ENCODE measurements at places on chromosomes 12 and 14.

DNA sequence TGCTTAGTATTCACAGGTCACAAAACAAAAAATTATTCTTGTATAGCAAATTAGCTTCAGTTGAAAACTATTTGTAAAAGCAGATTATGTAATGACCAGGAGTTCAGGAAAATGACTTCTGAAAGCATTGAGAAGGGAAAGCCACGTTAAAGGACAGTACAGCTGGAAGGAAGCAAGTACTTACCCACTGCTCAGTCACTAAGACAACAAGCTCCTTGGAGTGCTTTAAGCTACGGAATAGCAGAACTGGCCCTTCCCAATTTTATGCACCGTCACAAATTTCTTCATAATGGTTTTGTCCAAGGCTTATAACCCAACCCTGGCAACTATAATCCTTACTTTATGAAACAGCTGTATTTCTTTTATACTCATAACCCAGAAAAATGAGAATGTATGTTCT is 13.0 kb upstream of the SNAPC1 start:
- no peak for DNase-seq

- DNase-seq, result no peak
These were observed 13.7 kb downstream of the OR6J1 start for GRCh38 chr14:22630486-22630885.

GRCh38 chr12:20270557-20270956 is 97.8 kb upstream of the PDE3A start:
- no peak for DNase-seq

GRCh38 chr12:30730011-30730410 is 24.7 kb downstream of the CAPRIN2 start:
- no peak for DNase-seq

- no peak for DNase-seq
These were observed 22.4 kb downstream of the CALM1 start for GRCh38 chr14:90419200-90419599.

- DNase-seq, result peak; percentile 29
These were observed at the start of gene ACOT6 for GRCh38 chr14:73612339-73613045. TSS of gene ACOT6 (plus strand) at chr14:73612517. CDS start at chr14:73612572, 55 bp downstream.

DNA sequence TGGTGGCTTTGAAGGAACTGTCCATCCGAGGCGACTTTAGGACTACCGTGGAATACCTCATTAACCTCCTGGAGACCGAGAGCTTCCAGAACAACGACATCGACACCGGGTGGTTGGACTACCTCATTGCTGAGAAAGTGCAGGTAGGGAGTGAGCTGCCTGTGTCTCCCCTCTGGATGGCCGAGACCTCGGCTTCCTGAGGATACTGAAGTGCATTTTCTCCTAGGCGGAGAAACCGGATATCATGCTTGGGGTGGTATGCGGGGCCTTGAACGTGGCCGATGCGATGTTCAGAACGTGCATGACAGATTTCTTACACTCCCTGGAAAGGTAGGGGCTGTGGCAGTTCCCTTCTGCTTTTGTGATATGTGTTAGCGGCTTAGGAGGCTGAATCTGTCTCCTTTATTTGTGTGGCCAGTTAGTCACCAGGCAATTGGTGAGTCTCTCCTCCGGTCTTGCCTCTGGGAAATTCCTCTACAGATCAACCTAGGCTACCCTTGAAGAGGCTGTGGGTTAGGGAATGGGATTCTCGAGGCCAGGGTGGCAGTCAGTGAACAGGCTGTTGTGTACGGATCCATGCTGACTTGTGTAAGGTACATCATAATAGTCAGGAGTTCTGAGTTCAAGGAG is 75.3 kb downstream of the ACACB start:
- DNase-seq, result no peak

DNA sequence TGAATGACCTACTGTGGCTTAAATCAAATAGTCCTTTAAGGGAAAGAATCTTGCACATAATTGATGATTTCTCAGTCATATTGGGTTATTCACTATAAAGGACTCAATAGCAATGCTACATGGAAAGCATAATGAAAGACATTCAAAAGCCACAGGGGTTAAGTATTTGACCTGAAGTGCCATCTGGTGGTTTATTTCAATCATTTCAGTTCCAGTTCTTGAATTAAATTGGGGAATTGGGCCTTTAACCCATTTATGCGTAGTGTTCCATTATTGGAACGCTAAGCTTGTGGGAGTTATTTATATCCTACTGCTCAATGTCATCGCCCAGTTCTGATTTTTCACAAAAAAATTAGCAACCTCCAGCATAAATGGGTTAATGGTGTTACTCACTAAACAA is 41.3 kb upstream of the C12orf71 start:
- no peak for DNase-seq

- DNase-seq, result no peak
These were observed 14.2 kb downstream of the HMGA2 start for GRCh38 chr12:65838330-65838976.

DNA sequence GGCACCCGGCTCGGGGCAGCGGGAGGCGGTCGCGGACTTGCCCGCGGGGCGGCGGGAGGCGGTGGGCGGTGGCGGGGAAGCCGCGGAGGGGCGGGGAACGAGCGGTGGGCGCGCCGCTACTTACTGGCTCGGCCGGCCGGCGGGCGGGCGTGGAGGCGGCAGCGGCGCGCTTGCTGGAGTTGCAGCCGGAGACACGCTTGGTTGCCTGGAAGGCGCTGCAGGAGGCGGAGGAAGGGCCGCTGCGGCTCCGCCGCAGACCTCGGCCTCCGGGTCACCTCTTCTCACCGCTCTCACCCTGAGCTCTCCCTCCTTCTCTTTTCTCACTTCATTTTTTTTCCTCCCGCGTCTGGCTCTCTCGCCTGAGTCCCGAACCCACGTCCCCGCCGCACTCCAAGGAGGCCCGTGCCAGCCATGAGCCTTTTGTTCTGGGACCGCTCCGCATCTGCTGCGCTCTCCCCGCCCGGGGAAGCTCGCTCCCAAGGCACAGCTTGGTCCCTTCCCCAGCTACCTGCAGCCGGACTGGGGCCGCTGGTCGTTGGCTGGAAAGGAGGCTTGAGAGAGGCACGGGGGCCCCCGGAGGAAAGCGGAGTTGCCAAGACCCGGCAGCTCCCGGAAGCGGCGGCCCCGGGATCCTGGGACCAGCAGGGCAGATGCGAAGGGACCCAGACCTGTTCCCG is 592 bp upstream of the KCNK10 start:
- DNase-seq, result no peak

DNA sequence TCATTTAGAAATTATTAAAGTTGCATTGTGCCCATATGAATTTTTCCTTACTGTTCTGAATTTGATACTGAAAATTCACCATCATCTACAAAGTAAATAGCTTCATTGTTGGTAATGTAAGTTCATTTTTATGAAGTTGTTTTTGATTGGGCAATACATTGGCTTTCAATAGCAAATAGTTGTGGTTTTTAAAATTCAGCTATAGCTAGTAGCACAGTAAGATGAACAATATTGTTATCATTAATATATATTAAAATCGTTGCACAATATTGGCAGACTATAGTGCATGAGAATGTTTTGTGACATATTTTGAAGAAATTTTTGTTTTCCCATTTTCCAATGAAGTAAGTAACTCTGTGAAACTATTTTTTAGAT is 575.0 kb downstream of the PRKD1 start:
- no peak for DNase-seq

DNA sequence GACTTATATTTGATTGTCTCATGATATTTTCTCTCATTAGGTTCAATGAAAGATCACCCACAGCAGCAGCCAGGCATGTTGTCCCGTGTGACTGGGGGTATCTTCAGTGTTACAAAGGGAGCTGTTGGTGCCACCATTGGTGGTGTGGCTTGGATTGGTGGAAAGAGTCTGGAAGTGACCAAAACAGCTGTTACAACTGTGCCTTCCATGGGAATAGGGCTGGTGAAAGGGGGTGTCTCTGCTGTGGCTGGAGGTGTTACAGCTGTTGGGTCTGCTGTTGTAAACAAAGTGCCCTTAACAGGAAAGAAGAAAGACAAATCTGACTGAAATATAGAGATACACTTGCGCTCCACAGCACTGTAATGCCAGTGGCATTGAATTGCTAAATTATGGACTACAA is 15.4 kb downstream of the TMEM263 start:
- no peak for DNase-seq

DNA sequence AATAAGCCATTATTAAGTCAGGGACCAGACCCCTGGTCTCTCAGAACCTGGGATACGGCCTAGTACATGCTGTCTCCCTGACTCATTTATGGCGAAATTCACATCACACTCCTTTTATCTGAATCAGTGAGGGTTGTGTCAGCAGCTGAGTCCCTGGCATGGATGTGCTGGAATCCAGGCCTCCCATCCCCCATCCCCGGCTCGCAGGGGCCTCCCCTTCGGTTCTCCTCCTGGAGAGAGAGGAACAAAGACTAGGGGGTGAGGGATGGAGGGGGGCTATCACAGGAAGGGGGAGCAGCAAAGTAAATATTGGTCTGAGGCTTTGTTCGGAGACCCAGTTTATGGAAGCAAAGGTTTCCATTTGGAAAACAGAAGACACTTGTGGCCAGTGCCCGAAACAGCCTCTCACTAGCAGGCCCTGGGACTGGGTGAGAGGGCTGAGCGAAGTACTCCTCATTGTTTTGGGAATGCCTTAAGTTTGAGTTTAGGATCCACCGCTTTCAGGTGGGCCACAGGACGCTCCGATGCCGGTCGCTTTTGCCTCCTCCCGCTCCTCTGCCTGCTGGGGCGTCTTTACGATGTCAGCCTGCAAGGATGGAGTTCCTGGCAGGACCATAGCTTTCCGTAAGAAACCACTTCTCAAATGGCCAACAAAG is 145.0 kb downstream of the PRKCH start:
- no peak for DNase-seq

DNA sequence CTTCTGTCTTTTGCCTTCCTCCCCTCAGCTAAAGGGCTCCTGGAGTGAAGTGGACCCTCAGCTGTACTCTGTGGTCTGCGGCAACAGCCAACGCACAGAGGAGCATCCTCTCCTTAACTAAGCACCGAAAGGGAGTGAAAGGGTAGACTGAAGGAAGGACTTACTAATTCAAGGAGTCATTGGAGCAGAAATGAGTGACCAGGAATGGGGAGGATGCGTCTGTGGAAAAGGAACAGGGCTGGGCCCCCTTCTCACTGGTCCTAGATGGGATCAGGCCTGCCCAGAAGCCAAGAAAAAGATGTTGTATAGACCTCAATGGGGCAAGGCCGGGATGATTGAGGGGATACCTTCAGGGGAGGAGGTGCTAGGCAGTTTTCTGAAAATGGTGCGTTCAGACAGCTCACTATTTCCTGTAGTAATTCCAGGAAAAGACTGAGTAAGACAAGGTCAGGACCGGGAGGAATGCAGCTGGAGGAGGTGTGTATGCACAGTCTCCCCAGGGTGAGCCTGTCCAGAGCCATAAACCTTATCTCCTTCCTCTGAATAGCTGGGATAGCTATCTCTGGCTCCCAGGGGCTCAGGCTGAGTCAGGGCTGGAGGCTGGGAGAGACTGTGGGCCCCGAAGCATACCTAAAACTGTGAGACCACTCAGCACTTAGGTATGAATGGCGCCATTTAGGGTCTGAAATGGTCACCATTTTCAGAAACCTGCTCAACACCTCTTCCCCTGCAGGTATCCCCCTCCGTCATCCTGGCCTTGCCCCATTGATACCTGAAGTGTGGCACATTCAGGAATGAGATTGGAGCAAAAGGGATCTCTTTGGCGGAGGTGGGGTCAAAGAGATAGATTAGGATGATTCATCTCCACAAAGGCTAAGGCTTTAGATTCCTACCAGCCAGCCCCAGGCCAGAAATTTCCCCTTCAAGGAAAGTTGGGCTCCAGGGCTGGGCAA is 20.2 kb upstream of the KRT8 start:
- no peak for DNase-seq

DNA sequence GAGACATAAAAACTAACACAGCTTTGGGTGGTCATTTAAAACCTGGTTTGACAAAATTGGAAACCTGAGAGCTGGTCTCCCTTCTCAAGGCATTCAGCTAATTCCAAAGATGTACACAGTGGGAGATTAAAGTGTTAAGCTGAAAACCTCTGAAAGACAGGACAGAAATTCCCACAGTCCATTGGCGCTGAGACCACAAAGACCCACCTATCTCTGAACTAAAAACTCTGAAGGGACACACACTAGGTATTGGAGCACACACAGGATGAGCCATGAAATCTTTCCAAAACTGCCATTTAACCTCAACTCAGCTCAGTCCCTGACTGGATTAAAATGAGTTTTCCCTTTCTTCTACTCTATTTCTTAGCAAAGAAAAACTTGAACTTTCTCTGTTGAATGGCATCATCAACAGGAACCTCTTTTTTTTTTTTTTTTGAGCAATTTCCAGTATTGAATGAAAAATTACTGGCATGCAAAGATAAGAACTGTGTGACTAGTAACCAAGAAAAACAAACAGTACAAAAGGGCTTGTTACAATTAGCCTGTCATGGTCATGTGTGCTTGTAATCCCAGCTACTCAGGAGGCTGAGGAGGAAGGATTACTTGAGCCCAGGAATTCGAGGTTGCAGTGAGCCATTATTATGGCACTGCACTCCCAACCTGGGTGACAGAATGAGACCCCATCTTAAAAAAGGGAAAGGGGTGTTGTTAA is 82.4 kb downstream of the IPO8 start:
- no peak for DNase-seq

DNA sequence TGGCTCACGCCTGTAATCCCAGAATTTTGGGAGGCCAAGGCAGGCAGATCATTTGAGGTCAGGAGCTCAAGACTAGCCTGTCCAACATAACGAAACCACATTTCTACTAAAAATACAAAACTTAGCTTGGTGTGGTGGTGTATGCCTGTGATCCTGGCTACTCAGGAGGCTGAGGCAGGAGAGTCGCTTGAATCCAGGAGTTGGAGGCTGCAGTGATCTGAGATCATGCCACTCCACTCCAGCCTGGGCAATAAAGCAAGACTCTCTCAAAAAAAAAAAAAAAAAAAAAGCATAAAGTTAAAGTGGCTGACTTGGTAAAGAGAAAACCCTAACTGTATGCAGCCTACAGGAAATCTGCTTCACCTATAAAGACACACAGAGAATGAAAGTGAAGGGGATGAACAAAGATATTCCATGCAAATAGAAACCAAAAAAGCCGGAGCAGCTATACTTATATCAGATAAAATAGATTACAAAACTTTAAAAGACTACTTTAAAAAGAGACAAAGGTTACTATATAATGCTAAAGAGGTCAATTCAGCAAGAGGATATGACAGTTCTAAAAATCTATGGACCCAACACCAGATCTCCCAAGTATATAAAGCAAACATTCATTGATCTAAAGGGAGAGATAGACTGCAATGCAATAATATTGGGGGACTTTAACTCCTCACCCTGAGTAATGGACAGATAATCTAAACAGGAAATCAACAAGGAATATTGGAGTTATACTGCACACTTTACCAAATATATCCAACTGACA is 4.1 kb downstream of the CLEC2B start:
- DNase-seq, result no peak

DNA sequence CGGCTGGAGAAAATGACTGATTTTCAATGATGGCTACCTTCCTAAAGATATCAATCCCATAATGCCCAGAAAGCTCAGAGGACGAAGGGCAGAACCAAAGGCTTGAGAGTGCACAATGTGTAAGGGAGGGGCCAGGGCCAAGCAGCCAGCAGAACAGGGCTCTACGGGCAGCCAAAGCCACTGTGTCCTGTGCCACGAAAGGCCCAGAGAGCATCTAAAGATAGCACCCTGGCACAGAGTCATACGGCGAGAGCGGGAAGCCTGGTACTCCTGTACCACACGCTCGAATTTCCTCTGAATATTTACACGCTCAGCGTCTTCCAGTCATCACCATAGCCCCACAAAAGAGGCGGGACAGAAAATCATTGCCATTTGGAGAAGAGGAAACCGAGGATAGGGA is 39.5 kb downstream of the PRMT8 start:
- no peak for DNase-seq

GRCh38 chr12:65894088-65894487 is 69.8 kb downstream of the HMGA2 start:
- DNase-seq, result no peak

Data from stimulated activated CD8-positive, alpha-beta memory T cell treated with anti-CD3 and anti-CD28 coated beads, Interleukin-7, amount 100 ng/mL, for 1 hour (primary cell).